Cerebellum (tissue), 4 donors: ENCODE measurements at places on chromosomes 2 and 18.

DNA sequence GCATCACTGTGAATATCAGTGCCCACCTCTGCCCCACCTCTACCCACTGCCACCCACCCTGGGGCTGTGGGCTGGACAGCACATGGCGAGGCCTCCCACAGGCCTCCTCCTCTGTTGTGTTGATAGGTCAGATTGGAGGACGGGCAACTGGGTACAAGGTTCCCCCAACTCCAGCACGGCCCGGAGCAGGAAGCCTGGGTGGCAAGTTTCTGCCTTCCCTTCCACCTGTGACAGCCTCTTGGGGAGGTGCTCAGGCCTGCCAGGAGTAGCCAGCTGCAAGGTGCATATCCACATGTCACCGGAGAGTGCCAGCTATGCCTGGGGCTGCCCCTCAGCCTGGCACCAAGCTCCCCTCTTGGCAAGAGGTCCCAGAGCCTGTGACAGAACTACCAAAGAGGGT lies 6.9 kb upstream of the ECEL1 start:
- DNase-seq = no peak

DNA sequence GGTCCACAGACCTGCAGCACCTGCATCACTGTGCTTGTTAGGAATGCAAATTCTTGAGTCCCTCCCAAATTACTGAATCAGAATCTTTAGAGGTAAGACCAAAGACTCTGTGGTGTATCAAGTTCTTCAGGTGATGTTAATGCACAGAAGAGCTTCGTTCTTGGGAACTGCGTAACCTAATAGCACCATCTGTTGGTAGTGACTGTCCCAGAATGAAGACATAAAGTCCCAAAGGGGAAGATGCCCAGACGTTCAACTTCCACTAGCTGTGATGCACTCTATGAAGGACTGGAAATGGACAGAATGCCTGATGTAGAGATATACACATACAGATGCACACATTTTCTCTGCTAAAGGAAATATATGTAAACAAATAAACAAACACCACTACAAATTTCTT lies 576.0 kb downstream of the LRP1B start:
- DNase-seq = peak; percentile 13

DNA sequence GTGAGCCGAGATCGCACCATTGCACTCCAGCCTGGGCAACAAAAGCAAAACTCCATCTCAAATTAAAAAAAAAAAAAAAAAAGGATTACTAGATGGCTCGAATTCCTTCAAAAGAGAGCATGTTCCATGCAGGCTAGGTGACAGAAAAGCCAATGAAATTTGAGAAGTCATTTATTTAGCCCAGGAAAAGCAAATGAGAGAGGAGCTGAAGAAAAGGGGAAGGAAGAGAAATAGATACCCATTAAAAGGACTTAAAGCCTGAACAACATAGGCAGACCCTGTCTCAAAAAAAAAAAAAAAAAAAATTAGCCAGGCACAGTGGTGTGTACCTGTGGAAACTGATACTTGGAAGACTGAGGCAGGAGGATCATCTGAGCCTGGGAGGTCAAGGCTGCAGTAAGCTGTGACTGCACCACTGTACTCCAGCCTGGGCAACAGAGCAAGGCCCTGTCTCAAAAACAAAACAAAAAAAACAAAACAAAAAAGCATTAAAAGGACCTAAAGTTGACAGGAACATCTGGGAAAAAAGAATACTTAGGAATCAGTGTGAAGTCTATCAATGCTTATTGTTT lies 11.1 kb downstream of the SEPTIN10 start:
- DNase-seq = no peak

DNA sequence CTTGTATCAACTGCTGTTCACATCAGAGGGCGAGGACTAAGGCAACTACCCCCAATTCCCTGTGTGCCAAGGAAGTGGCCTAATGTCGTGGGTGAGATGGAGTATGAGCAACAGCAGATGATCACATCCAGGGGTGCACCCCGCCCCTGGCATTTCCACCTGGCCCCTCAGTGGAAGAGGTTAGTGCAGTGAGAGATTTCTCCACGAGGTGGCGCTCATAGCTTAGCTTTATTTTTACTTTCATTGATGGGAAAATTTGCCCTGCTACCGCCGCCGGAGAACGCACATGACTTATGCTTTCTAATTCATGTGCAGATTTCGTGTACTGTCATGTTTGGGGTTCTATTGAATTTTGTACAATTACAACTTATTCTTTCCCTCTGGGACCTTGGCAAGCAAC lies 470.6 kb upstream of the MEX3C start:
- DNase-seq = peak; percentile 19

DNA sequence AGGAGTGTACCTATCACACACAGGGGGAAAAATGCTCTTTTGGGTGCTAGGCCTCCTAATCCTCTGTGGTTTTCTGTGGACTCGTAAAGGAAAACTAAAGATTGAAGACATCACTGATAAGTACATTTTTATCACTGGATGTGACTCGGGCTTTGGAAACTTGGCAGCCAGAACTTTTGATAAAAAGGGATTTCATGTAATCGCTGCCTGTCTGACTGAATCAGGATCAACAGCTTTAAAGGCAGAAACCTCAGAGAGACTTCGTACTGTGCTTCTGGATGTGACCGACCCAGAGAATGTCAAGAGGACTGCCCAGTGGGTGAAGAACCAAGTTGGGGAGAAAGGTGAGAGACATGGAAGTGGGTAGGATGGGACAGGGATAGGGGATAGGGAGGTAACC lies 12.2 kb downstream of the DHRS9 start:
- DNase-seq = no peak

DNA sequence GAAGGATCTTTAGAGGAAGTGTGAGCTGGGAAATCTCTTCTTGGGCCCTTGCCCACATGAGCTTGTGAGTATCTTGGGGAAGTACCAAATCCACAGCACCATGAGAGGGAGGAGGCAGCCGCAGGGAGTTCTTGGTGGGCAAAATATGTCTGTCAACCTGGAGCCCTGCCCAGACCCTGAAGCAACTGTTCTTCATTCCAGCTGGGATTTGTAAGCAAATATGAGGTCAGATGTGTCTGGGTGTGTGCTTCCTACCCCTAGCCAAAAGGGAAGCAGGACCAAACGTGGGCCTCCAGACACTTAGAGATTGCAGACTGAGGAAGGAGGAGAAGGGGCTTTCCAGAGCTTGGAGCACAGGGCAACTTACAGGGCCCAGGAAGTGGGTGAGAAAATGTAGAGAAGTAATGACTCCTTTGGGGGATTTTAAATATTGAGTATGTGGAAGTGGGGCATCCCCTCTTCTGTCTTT lies 41.9 kb downstream of the TMEM247 start:
- DNase-seq = no peak

DNA sequence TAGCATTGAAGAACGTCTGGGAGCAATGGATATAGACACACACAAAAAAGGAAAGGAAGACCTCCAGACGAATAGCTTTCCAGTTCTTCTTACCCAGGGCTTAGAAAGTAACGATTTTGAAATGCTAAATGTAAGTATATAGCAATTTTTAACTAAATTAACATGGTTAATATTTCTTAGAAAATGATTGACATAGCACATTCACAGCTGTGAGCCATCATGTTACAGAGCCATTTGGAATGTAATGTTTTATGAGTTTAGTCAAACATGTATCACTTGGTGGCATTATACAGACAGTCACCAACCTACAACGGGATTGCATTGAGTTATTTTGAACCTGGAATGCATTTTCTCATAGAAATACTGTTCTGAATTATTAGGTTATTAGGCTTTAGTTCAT lies 35.1 kb downstream of the WDR43 start:
- DNase-seq = no peak

GRCh38 chr2:129347486-129348217 lies 631.8 kb upstream of the RAB6C start:
- DNase-seq = no peak

GRCh38 chr2:207188626-207189419 lies 23.1 kb upstream of the KLF7 start:
- DNase-seq = no peak

DNA sequence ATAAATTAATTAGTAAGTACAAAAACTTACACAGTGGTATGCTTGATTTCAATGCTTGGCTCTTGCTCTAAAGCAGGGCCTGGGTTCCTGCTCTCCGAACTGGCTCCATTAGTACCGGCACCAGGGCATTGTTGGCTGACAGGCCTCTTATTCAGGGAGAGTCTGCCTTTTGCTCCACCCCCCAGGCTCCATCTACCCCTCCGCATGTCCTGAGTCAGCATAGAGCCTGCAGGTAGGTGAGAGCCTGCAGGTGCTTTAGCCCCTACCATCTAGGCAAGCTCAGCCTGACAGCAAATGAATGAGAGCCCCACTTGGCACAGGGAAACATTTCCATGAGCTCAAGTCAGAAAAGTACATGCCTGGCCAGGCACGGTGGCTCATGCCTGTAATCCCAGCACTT lies 35.1 kb upstream of the EFHD1 start:
- DNase-seq = no peak

- DNase-seq = no peak
Observed at GRCh38 chr18:1213126-1213525, 308.5 kb downstream of the ADCYAP1 start.

DNA sequence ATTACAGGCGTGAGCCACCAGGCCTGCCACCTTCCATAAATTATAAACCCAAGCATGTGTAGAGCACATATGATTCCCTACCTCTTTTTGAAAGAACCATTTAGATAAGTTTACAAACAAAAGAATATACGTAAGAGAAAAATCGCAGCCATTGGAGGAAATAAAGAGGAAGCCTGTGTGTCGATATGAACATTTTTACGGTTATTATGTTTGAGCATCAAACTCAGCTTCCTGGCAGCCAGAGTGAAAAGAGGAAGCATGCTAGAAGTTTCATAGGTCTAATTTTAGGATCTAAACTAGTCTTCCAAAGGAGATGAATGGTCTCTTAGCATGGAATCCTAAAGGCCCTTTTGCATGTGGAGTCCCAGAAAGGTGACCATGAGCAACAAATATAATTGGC lies 104.3 kb downstream of the PLB1 start:
- no peak for DNase-seq

GRCh38 chr2:180618570-180618969 lies 361.8 kb upstream of the UBE2E3 start:
- no peak for DNase-seq

DNA sequence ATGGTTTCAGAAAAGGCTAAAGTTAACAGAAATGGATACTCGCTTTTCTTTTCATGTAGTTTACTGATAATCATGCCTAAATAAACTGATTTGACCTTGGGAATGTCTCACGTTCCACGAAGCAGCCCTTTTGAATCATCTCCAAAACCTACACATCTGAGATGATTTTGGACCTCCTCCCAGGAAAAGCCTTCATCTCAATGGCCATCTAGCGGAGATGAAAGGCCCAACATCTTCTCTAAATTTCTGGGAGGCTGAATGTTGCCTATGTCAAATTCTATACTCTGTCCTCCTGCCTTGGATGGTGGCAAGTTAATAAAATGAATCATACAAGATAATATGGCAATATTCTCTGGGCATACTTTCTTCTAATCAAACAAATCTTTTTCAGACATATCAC lies 448.5 kb downstream of the ZEB2 start:
- DNase-seq = no peak

GRCh38 chr2:58539973-58540372 lies 298.8 kb upstream of the FANCL start:
- no peak for DNase-seq

DNA sequence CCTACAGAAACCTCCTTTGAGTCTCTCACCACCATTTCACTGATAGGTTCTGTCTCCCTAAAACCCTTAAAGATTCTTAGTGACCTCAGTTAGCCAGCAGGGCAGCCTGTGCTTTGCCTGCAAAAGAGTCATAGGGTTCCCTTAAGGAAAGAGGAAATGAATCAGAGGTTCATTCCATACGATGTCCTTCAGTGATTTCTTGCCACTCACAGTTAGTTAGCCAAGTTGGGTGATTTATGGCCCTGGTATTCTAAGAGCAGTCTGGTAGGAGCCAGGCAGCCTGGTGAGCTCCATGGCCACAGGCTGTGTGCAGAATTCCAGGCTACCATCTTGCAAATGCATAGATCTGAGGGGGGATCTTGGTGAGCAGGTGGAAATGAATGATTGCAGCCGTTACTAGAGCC lies 18.7 kb upstream of the CCBE1 start:
- no peak for DNase-seq
